CD4-positive, alpha-beta T cell (primary cell): ENCODE measurements at places on chromosomes 6 and 20. TPM values are rescaled to one million over a fixed set of nuclear protein-coding genes. Genes with fewer than 3 reads are reported as not detected.

WFDC10B gene
- total RNA-seq = not detected

CST7 gene
- total RNA-seq = 4.4 TPM

JAG1 gene
- 0.77 TPM for total RNA-seq

BPI gene
- total RNA-seq = not detected

SIRPB1 gene
- total RNA-seq = 8.6 TPM

TRMT6 gene
- total RNA-seq = 8.1 TPM

SIM1 gene
- not detected for total RNA-seq

CCDC170 gene
- total RNA-seq = not detected

JPH2 gene
- total RNA-seq = not detected

FRK gene
- not detected for total RNA-seq

TNXB gene
- total RNA-seq = 9.0 TPM

LY6G6F gene
- total RNA-seq = not detected

OPRM1 gene
- total RNA-seq = not detected

ADTRP gene
- total RNA-seq = 14.3 TPM

PRSS16 gene
- total RNA-seq = 0.69 TPM
